Esophagus squamous epithelium (tissue), 5 donors: ENCODE measurements at places on chromosomes 5 and 9.

DNA sequence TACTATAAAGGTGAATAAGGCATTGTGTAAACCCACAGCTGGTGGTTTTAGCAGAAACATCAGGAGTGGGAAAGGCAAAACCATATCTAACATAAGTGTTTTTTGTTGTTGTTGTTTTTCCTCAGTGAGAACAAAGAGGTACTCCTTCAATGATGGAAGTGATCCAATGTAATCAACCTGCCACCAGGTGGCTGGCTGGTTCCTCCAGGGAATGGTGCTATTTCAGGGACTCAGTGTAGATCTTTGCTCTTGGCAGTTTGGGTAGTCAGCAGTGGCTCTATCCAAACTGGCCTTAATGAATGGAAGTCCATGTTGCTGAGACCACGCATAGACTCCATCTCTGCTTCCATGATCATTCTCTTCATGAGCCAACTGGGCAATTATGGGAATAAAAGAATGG lies 10.8 kb downstream of the DMRTA1 start:
- no peaks in the 10 kb centered on the region for H3K4me1 ChIP-seq
- DNase-seq = no peak
- no peak overlapping the region for H3K27ac ChIP-seq
- H3K27me3 ChIP-seq = no peaks in the 10 kb centered on the region
- H3K4me3 ChIP-seq = no peak overlapping the region
- H3K36me3 ChIP-seq = no peaks in the 10 kb centered on the region

DNA sequence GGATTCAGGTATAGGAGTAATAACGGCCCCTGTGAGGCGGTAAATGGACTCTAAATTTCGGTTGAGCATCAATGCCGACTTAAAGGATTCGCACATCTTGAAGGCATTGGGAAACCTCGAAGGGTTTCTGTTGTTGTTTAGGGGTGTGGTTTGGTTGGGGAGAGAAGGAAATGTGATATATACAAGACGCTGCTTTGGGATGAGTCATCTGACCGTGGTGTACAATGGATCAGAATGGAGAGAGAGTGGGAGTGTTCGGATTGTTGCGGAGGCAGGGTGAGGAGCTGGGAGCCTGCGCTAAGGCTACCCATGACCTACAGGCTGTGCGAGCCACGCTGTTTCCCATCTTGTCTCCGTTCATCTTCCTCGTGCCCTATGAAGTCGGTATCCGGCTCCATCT lies 60.4 kb upstream of the ERCC6L2 start:
- no peaks in the 10 kb centered on the region for H3K27me3 ChIP-seq
- no peak for DNase-seq
- no peak overlapping the region for H3K4me3 ChIP-seq
- H3K36me3 ChIP-seq = no peaks in the 10 kb centered on the region
- H3K4me1 ChIP-seq = no peaks in the 10 kb centered on the region
- no peak overlapping the region for H3K27ac ChIP-seq

DNA sequence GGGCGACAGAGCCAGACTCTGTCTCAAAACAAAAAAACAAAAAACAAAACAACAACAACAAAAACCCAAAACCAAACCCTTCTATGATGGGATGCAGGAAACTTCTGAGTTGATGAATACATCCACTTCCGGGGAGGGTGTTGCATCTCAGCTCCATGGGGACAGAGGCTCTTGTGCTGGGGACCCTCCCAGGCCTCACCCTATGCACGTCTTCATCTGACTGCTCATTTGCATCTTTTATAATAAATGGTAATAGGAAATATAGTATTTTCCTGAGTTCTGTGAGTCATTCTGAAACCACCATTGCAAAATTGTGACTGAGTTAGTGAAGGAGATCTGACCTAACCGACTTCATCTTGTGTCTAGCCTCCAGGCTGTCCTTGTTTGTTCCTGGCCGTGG lies 109.5 kb upstream of the SLC28A3 start:
- H3K36me3 ChIP-seq = no peaks in the 10 kb centered on the region
- H3K27ac ChIP-seq = no peak overlapping the region
- no peaks in the 10 kb centered on the region for H3K4me1 ChIP-seq
- no peak overlapping the region for H3K4me3 ChIP-seq

GRCh38 chr5:93226202-93226735 lies 354.8 kb downstream of the NR2F1-AS1 start:
- DNase-seq = no peak
- no peaks in the 10 kb centered on the region for H3K36me3 ChIP-seq
- no peak overlapping the region for H3K27ac ChIP-seq
- no peaks in the 10 kb centered on the region for H3K4me1 ChIP-seq
- H3K4me3 ChIP-seq = no peak overlapping the region
